Upper lobe of left lung (tissue), 6 donors: ENCODE measurements at places on chromosomes 4 and X. TPM values are rescaled to one million over a fixed set of nuclear protein-coding genes. Genes with fewer than 3 reads are reported as not detected.

DNA sequence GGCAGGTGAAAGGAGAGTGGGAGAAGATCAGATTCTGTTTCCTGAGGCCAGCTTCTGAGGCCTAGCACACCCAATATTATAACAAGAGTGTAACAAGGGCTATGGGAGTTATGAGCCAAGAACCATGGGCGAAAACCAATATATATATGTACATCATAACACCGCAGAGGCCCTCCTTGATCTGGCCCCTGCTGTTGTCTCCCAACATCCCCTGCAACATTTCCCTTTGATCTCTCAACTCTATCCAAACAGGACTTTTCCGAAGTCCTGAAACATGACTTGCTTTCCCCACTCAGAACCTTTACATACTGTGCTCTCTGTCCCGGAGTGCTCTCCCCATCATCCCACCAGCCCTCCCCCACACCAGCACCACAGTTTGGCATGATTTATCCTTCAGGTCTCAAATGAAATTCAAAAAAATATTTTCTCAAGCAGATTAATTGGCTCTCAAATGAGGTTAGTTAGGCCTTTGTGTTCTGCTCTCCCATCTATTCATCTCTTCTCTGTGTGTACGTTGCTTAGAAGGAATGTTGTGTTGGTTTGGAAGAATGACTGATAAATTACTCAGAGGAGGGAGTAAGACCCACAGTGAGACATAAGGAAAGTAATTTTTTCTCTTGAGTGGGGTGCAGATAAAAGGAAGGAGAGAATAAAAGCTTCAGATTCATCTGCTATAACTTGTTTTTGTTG lies 58.1 kb upstream of the SMIM10 start:
- no peaks in the 10 kb centered on the region for H3K27me3 ChIP-seq
- H3K4me1 ChIP-seq, result no peaks in the 10 kb centered on the region
- DNase-seq, result no peak
- H3K36me3 ChIP-seq, result no peaks in the 10 kb centered on the region

DNA sequence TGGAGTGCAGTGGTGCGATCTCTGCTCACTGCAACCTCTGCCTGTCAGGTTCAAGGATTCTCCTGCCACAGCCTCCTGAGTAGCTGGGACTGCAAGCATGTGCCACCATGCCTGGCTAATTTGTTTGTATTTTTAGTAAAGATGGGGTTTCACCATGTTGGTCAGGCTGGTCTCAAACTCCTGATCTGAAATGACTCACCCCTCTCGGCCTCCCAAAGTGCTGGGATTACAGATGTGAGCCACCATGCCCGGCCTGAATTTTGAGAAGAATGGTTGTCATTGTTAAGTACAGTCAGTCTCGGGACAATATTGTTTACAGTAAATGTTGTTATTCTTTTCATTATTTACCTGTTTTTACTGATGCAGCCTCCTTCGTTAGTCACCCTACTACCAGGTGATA lies 1226.2 kb upstream of the TENM3 start:
- DNase-seq, result no peak
- no peak overlapping the region for H3K4me3 ChIP-seq
- H3K27ac ChIP-seq, result no peak overlapping the region
- H3K4me1 ChIP-seq, result no peaks in the 10 kb centered on the region

GRCh38 chrX:155056471-155056870 lies 14.5 kb downstream of the CMC4 start:
- H3K4me3 ChIP-seq, result no peak overlapping the region
- no peaks in the 10 kb centered on the region for H3K36me3 ChIP-seq
- DNase-seq, result no peak
- H3K27me3 ChIP-seq, result no peaks in the 10 kb centered on the region
- H3K27ac ChIP-seq, result no peak overlapping the region
- no peaks in the 10 kb centered on the region for H3K4me1 ChIP-seq

DNA sequence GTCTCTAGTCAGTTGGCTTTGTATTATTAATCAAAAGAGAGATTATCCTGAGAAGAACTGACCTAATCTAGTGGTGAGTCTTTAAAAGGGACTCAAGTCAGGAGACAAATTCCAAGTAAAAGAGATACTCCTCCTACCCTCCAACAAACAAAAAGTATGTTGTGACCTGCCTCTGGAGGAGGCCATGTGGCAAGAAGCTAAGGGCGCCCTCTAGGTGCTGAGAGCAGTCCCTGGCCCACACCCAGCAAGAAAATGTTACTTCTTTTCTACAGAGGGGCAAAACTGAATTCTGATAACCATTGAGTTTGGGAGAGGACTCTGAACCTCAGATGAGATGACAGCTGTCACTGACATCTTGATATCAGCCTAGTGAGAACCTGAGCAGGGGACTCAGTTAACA lies 953.6 kb upstream of the AGA start:
- H3K27ac ChIP-seq, result no peak overlapping the region
- DNase-seq, result no peak
- no peak overlapping the region for H3K4me3 ChIP-seq
- no peaks in the 10 kb centered on the region for H3K36me3 ChIP-seq
- H3K27me3 ChIP-seq, result no peaks in the 10 kb centered on the region
- H3K4me1 ChIP-seq, result no peaks in the 10 kb centered on the region

- no peaks in the 10 kb centered on the region for H3K27me3 ChIP-seq
- H3K36me3 ChIP-seq, result no peaks in the 10 kb centered on the region
- no peak overlapping the region for H3K27ac ChIP-seq
- no peak overlapping the region for H3K4me3 ChIP-seq
- H3K4me1 ChIP-seq, result no peaks in the 10 kb centered on the region
- no peak for DNase-seq
These were observed 45.6 kb upstream of the CHRNA9 start for GRCh38 chr4:40289366-40290188.

GRCh38 chrX:41122664-41123257 lies 37.5 kb downstream of the USP9X start:
- peaks cover 6% of the 10 kb centered on the region for H3K4me1 ChIP-seq
- no peaks in the 10 kb centered on the region for H3K27me3 ChIP-seq
- no peaks in the 10 kb centered on the region for H3K36me3 ChIP-seq
- no peak for DNase-seq
- H3K27ac ChIP-seq, result no peak overlapping the region

DNA sequence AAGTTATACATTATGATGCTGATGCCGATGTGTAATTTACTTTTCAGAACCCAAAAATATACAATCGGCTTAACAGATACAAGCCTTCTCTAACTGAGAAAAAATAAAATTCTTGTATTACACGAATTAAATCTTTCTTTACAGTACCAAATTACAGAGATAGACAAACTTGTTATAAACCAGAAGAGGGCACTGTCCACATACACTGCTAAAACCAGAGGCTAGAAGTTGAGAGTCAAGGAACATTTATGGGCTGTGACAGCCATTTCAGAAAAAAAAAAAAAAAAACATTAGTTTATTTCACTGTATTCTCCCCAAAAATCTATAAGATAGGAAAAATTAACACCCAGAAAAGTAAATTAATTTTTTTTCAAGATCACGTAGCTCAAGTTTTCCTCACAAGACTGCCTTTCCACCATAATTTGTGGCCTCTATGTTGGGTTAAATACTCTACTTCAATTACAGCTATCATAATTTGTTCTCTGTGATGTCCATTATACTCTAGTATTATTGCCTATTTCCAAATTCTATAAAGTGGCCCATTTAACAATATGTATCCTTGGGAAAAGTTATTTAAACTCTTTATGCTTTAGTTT lies 12.0 kb downstream of the EREG start:
- no peak overlapping the region for H3K4me3 ChIP-seq
- H3K27ac ChIP-seq, result no peak overlapping the region
- H3K4me1 ChIP-seq, result no peaks in the 10 kb centered on the region
- H3K27me3 ChIP-seq, result no peaks in the 10 kb centered on the region

- no peaks in the 10 kb centered on the region for H3K4me1 ChIP-seq
- no peak overlapping the region for H3K27ac ChIP-seq
- no peaks in the 10 kb centered on the region for H3K36me3 ChIP-seq
- no peak for DNase-seq
- H3K4me3 ChIP-seq, result no peak overlapping the region
These were observed 331.8 kb downstream of the TEX13C start for GRCh38 chrX:125651426-125651825.

GRCh38 chrX:118630848-118631247 lies 96.6 kb upstream of the IL13RA1 start:
- no peak overlapping the region for H3K4me3 ChIP-seq
- H3K27ac ChIP-seq, result no peak overlapping the region
- DNase-seq, result no peak

DNA sequence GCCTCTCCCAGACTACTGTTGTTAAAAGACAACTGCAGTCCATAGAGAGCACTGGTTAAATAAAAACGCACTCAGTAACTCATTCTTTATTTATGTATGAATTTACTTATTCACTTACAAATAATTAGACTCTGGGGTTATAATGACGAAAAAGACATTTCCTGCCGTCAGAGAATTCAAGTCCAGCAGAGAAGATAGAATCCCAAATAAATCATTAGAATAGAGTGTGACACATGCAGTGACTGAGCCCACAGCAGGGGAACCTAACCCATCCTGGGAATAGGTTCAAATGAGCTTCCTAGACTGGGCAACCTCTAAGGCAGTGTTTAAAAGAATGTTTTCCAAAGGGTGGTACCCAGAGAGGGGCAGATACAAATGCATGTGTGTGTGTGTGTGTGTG lies 53.9 kb downstream of the FGFBP1 start:
- H3K27me3 ChIP-seq, result no peaks in the 10 kb centered on the region
- H3K4me3 ChIP-seq, result no peak overlapping the region
- no peak for DNase-seq
- no peak overlapping the region for H3K27ac ChIP-seq

- DNase-seq, result no peak
- no peak overlapping the region for H3K27ac ChIP-seq
- H3K27me3 ChIP-seq, result no peaks in the 10 kb centered on the region
- no peaks in the 10 kb centered on the region for H3K4me1 ChIP-seq
- H3K4me3 ChIP-seq, result no peak overlapping the region
These were observed 48.1 kb upstream of the TLR3 start for GRCh38 chr4:186020793-186021407.

DNA sequence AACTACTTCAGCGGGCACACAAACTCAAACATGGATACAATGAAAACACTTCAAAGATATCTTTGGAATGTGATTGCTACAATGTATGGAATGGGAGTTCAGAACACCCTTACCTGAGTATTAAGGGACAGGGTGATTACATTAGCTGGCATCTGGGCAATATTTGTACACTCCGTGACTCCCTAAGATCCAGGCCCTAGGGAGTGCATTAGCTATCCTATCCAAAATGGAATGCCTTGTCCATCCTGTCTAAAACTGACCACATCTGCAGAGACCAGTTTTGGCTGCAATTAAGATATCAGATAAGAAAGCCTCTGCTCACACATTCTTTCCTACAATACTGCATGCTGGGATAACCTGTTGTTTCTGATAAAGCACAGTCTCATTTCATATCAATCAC lies 176.6 kb upstream of the EMCN start:
- no peaks in the 10 kb centered on the region for H3K27me3 ChIP-seq
- H3K4me3 ChIP-seq, result no peak overlapping the region
- no peaks in the 10 kb centered on the region for H3K36me3 ChIP-seq
- no peak overlapping the region for H3K27ac ChIP-seq
- H3K4me1 ChIP-seq, result no peaks in the 10 kb centered on the region

DNA sequence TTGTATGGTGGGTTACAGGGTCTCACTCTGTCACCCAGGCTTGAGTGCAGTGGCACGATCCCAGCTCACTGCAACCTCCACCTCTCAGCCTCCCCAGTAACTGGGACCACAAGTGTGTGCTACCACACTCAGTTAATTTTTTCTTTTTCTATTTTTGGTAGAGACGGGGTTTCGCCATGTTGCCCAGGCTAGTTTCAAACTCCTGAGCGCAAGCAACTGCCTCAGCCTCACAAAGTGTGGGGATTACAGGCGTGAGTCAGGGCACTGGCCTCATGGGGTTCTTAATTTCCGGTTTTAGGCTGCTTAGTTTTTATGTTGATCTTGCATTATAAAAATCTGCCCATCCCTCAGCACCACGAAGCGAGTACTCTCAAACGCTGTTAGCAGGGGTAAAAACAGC lies 6.7 kb downstream of the BCAP31 start:
- no peaks in the 10 kb centered on the region for H3K27me3 ChIP-seq
- no peak for DNase-seq
- no peak overlapping the region for H3K4me3 ChIP-seq
- peaks cover 27% of the 10 kb centered on the region for H3K36me3 ChIP-seq

- H3K27ac ChIP-seq, result no peak overlapping the region
- H3K27me3 ChIP-seq, result no peaks in the 10 kb centered on the region
- H3K36me3 ChIP-seq, result no peaks in the 10 kb centered on the region
- no peaks in the 10 kb centered on the region for H3K4me1 ChIP-seq
These were observed 92.7 kb downstream of the STIM2 start for GRCh38 chr4:26953366-26953765.

- no peak overlapping the region for H3K4me3 ChIP-seq
- H3K27me3 ChIP-seq, result no peaks in the 10 kb centered on the region
- no peaks in the 10 kb centered on the region for H3K4me1 ChIP-seq
- H3K27ac ChIP-seq, result no peak overlapping the region
- no peak for DNase-seq
These were observed 7.8 kb upstream of the RRAGB start for GRCh38 chrX:55709735-55710134.

DNA sequence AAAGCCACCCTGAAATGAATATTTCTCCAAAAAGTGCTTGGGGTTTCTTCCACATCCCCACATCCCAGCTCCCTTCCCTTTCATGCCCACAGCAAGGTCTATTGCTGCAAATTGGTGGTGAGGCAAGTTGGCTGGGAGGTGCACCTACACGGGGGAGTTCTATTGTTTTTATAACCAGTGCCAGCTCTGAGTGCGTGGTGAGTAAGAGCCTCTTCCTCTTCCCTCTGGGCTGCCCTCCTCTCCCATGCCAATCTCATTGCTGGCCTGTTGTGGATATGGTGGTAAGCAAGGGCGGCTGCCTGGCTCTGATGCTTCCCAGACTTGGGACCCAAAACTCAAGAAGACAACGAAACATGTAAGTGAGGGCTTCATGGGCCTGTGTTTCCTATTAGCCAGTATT lies 204.3 kb downstream of the SHROOM3 start:
- no peak overlapping the region for H3K4me3 ChIP-seq
- peaks cover 33% of the 10 kb centered on the region for H3K4me1 ChIP-seq
- H3K27ac ChIP-seq, result peak overlapping the region; percentile 53
- no peaks in the 10 kb centered on the region for H3K27me3 ChIP-seq
- no peaks in the 10 kb centered on the region for H3K36me3 ChIP-seq
- no peak for DNase-seq

DNA sequence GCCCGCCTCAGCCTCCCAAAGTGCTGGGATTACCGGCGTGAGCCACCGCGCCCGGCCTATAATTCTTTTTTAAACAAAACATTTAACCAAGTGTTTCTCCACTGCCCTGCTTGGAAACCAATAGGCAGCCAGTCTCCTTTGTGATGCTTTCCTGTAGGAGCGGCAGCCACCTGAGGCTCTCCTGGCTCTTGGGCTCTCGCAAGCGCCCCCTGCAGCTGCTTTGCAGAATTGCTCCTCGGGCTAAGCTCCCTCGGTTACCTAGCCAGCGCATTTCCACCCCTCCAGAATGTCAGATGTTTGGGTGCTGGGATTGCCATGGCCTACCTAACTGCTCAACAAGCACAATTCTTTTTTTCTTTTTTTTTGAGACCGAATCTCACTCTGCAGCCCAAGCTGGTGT lies 7.7 kb downstream of the S100P start:
- no peaks in the 10 kb centered on the region for H3K36me3 ChIP-seq
- DNase-seq, result no peak
- H3K4me1 ChIP-seq, result peaks cover 26% of the 10 kb centered on the region
- no peak overlapping the region for H3K4me3 ChIP-seq

Gene GAB3
- 15.5 TPM for total RNA-seq

Gene FGB
- not detected for total RNA-seq

Gene PPP4R3C
- total RNA-seq, result not detected

Gene ATP1B4
- total RNA-seq, result not detected

Gene GPR34
- 13.6 TPM for total RNA-seq

Gene PRRG1
- 6.8 TPM for total RNA-seq

Gene TEX13B
- not detected for total RNA-seq
